Activated naive CD4-positive, alpha-beta T cell treated with anti-CD3 and anti-CD28 coated beads, Interleukin-2, amount 50 U/mL, for 72 hours (primary cell): ENCODE measurements at places on chromosomes 5 and 9. TPM values are rescaled to one million over a fixed set of nuclear protein-coding genes. Genes with fewer than 3 reads are reported as not detected.

Gene EGFLAM
- total RNA-seq = not detected

Gene ALDOB
- not detected for total RNA-seq

Gene CORO2A
- 6.8 TPM for total RNA-seq

Gene C9orf50
- total RNA-seq = 0.41 TPM

Gene FOXD4L3
- total RNA-seq = not detected

Gene SPEF2
- total RNA-seq = 3.2 TPM

Gene PCDHAC2
- total RNA-seq = not detected

Gene CCNI2
- 0.87 TPM for total RNA-seq

Gene ZBTB6
- 8.2 TPM for total RNA-seq

Gene FOXD4L5
- total RNA-seq = 0.16 TPM

Gene ISOC1
- total RNA-seq = 18.5 TPM
